HL-60 (cell line): ENCODE measurements at places on chromosomes 1 and 21.
A peak's percentile ranks its signal among the peaks of the same experiment; 100 is the strongest.

- DNase-seq, result no peak
Observed at GRCh38 chr1:211088156-211088555, 45.8 kb downstream of the KCNH1 start.

GRCh38 chr1:237976331-237976730 lies 85.6 kb upstream of the ZP4 start:
- no peak for DNase-seq

- DNase-seq, result no peak
Observed at GRCh38 chr1:24855474-24855873, 74.6 kb downstream of the RUNX3 start.

- no peak for DNase-seq
Observed at GRCh38 chr1:97488530-97488929, 432.3 kb downstream of the DPYD start.

GRCh38 chr21:36882776-36883175 lies 83.7 kb downstream of the HLCS start:
- DNase-seq, result no peak

DNA sequence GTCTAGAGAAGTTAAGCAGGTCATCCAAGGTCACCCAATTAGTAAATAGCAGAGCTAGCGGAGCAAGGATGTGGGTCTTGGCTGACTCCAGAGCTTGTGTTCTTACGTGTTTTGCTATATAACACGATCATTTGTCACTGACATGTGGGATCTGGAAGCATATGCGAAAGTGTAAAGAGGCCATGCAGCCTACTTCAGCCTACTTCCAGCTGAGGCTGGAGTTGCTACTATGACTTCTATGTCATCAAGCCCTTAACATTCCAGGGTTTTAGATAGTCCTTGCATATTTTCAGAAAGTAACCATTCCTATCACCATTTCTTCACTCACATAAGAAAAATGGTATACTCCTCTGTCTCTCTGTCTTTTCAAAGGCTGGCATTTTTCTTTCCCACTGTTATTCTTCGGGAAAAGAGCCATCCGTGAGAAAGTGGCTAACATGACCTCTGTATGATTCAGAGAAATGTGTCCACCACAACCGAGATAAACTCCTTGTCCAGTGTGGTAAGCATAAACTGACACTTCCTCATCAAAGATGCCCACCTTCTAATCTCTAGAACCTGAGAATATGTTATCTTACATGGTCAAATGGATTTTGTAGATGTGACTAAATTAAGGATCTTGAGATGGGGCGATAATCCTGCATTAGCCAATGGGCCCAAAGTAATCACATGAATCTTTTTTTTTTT lies 24.0 kb upstream of the ABL2 start:
- no peak for DNase-seq

DNA sequence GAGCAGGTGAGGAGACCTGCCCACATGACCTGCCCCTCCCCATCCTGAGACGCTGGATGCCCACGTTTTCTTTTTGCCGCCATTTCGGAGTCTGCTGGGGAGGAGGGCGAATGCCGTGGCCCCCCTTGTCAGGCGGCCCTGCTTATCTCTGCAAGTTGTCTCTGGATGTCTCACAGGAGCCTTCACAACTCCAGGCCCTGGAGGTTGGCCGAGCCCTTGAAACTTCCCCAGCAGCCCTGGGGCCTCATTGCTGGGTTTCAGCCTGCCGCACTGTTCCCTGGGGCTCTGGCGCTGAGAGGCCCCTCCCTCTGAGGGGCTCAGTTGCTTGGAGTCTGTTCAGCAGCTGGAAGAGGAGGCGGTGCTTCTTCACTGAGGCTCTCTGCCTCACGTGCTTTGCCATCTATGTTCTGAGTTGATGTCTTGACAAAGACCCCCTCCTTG lies 29.8 kb upstream of the ZBTB21 start:
- DNase-seq, result no peak

GRCh38 chr1:115088115-115088778 lies 1.1 kb downstream of the TSPAN2 start:
- DNase-seq, result no peak

- DNase-seq, result no peak
Observed at GRCh38 chr1:34806396-34806795, 13.6 kb downstream of the GJA4 start.

DNA sequence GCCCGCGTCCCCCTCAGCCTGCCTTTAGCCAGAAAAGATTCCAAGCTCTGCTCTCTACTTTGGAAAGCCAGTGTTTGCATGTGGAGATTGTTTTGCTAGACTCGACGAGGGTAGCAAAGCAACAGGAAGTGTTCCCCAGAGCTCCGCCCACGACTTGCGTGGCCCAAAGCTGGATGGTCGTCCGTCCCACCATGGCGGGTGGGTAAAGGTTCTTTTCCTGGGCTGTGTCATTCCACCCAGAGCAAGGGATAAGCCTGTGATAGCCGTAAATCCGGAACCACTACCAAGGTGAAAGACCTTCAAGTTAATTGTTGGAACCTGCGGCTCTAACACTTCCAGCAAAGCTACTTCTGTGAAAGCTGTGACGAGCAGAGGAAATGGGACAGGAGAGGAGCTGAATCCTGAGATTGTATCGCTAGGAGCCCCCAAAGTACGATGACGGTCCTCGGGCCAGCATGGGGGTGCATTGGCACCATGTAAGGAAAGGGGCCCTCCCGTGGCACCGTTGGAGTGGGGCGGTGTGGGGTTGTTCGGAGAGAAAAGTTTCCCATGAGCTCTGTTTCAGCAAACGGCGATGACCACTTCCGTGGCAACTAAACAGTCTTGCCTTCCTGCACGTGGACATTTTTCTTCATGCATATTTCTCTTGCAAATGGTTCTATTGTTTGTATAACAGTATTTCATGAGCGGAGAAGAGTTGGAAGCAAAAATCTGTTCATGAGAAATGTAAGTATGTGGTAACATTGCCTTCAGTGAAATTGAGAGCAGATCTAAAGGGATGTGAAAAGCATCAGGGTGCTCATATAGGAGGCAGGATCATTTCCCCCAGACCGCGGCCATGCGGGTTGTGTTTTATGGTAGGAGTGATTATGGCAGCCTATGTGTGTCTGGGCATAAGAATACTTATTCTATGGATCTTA lies 8.4 kb downstream of the MX2 start:
- no peak for DNase-seq

DNA sequence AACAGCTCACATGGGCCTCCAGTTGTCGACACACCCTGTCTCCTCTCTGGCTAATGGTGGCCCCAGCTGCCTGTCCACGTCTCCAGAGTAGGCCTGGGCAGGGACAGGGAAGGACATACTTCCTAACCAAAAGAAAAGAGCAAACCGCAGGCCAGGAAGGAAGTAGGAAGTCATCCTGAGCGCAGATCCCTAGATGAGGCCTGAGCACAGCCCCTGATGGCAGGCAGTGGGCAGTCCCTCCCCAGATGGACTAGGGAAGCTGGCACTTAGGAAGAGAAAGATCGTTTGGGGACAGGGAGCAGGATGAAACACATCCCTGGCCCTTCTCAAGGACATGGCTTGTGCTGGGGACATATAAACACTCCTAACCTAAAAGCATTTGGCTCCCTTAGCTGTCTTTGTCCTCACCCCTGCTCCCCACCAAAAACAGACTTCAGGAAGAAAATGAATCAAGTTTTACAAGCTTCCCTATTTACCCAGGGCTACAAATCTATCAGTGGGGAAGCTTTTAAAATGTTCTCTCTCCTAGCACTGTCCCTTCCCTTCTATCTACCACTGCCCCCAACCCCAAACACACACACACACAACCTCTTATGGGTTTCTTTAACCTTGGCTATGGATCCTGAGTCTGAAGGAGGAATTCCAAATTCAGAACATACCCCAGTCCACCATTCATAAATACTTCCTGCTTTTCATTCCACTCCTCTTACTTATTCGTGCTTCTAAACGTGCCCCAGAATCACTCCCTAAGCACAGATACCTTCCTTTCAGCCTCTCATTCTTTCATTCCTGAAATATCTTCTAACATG lies 21.1 kb downstream of the SSBP3 start:
- DNase-seq, result no peak

- no peak for DNase-seq
Observed at GRCh38 chr1:99621340-99621901, 24.5 kb upstream of the PALMD start.

DNA sequence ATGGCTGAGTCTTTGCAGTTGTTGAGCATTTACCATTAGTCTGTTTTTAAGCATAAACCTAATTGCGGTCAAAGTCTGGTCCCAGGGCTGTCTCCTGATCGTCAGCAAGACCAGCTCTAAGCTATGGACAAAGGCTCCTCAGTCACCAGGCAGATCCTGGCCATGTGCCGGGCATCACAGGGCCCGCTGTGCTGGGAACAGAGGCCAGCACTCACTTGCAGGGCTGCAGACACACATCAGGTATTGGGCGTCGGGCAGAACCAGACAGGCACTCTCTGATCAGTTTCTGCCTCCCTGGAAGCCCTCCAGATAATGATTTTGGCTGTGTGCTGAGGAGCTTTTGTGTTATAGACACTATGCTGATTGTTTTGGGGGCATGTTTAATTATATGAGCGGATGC lies 26.6 kb downstream of the TMEM51 start:
- no peak for DNase-seq

GRCh38 chr1:71542155-71542554 lies 461.3 kb upstream of the ZRANB2 start:
- DNase-seq, result no peak

- no peak for DNase-seq
Observed at GRCh38 chr1:94103608-94104007, 17.3 kb downstream of the ABCA4 start.

GRCh38 chr21:34147792-34148418 lies 74.5 kb downstream of the MRPS6 start:
- DNase-seq, result no peak

GRCh38 chr1:224456637-224456953 lies 22.0 kb upstream of the WDR26 start:
- DNase-seq, result peak; percentile 17

DNA sequence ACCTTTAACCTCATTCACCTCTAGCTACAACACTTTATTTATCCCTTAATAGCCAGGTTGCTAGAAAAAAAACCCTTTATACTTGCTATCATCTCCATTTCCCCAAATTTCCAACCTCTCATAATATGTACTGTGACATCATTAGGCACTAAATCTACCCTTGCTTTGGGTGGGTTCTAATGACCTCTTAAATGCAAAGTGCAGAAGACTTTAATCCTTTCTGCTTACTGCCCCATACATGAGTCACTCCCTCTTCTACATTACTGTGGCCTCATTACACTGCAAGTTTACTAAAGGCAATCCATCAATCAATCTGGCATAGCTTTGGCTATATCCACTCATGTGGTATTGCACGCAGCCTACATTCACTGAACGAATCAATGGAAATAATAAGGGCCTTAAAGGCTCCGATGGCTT lies 353.3 kb downstream of the SMYD3 start:
- no peak for DNase-seq

DNA sequence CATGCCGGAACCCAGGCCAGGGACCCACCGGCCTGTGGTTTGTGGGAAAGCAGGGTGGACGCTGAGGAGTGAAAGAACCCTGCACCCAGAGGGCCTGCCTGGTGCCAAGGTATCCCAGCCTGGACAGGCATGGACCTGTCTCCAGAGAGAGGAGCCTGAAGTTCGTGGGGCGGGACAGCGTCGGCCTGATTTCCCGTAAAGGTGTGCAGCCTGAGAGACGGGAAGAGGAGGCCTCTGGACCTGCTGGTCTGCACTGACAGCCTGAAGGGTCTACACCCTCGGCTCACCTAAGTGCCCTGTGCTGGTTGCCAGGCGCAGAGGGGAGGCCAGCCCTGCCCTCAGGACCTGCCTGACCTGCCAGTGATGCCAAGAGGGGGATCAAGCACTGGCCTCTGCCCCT lies 18.5 kb downstream of the CSF1 start:
- no peak for DNase-seq

GRCh38 chr1:172874950-172875349 lies 175.8 kb downstream of the TNFSF18 start:
- no peak for DNase-seq

DNA sequence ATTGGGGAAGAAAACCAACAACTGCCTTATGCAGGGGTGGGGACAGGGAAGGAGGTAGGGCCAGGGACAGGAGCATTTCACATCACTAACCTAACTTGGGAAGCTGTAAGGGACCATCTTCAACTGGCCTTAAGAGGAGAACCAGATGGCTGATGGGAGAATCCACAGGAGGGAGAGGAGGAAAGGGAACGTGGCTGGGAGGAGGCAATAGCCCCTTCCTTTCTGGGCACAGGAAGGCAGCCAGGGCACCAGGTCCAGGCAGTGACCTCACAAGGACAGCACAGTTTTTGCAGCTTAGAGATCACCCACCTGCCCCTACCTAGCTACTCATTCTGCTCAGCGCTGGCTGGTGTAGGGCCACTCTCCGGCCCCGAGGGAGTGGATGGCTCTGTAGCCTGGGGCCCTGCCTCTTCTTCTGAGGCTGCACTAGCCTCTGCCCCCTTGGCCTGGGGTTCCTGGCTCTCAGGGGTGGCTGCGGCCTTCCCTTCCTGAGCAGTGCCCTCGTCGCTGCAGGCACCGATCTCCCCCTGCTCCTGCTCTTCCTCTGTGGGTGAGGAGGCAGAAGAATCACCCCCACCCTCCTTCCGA lies 1.7 kb downstream of the MARCKSL1 start:
- no peak for DNase-seq

DNA sequence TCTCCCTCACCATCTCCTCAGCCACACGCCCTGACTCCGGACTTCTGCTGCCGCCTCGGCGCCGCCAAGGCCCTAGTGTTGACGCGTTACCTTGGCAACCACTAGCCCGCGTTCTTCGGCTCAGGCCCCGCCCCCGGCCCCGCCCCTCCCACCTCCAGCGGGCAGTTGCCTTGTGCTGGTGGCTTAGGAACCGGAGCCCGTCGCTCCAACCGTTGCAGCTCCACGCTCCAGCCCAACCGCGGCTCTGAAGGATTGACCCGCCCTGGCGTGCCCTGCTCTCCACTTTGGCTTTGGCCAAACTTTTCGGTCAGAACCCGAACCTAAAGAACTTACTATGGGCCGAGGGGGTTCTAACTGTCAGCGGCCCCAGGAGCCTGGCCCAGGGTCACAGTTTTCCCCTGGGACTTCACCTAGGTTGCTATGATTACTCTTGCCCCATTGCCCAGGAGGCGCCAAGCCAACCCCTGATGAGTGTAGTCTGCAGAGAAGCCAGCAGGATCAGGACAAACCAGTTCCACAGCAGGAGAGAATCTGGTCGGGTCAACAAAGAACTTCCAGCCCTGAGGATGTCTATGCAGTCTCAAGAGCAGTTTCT lies at the start of gene CFAP45:
Gene CFAP45, minus strand, starts transcription at position 80 of the 595 bp plus-strand sequence. Its CDS starts 67 bp downstream, at position 13.
- no peak for DNase-seq

DNA sequence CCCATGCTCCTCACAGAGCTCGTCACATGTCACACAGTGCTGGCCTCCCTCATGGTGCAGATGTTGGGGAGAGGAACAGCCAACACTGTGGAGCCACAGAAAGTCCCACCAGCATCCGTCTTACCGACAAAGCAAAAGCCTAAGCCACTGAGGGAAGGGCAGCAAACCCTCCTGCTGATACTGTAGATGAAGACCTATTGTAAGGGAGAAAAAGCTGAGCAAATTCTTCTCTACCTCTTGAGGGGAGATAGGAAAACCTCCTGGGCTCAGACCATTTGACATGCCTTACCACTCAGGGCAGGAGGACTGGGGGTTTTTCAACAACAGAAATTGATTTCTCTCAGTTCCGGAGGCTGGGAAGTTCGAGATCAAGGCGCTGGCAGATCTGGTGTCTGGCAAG lies 95.9 kb downstream of the WDR64 start:
- no peak for DNase-seq

- DNase-seq, result no peak
Observed at GRCh38 chr1:150532860-150533259, 16.3 kb upstream of the ADAMTSL4 start.

- DNase-seq, result no peak
Observed at GRCh38 chr1:53060579-53060978, 1.4 kb upstream of the PODN start.

GRCh38 chr21:24716281-24716918 lies 890.9 kb downstream of the MRPL39 start:
- DNase-seq, result no peak
